ENCODE measurements at places on chromosomes 5 and 9. TPM values are rescaled to one million over a fixed set of nuclear protein-coding genes. Genes with fewer than 3 reads are reported as not detected.

DNA sequence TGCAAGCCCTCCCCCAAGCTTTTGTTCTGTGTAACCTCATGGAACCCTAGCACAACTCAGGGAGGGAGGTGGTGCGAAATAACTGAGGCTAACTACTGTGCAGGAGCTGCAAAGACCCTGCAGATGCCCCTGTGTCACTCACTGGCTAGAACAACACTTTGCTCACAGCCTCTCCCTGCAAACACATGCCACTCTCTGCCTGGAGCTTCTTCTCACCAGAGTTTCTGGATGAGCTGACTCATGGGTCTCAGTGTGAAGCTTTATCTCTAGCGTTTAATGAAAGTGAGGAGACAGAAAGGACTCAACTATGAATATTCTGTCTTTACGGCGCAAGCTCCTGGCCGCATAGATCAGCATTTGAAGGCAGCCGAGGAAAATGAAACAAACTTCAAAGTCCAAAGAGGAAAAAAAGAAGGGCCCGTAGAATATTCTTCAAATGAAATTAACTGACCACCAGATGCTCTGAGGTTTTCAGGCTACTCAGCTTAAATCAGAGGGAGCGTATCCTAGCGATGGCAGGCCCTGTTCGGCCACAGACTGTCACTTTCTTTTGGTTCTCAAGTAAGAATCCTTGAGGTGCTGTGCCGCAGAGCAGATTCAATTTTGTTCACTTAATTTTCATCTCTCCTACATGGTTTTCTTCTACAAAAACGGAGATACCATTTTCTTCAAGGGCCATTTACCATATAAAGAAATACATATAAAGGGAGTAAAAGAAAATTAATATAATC lies 77.7 kb upstream of the TAS2R1 start:
- H3K4me3 ChIP-seq, result no peak overlapping the region
- H3K27ac ChIP-seq, result no peak overlapping the region
- H3K36me3 ChIP-seq, result no peaks in the 10 kb centered on the region

DNA sequence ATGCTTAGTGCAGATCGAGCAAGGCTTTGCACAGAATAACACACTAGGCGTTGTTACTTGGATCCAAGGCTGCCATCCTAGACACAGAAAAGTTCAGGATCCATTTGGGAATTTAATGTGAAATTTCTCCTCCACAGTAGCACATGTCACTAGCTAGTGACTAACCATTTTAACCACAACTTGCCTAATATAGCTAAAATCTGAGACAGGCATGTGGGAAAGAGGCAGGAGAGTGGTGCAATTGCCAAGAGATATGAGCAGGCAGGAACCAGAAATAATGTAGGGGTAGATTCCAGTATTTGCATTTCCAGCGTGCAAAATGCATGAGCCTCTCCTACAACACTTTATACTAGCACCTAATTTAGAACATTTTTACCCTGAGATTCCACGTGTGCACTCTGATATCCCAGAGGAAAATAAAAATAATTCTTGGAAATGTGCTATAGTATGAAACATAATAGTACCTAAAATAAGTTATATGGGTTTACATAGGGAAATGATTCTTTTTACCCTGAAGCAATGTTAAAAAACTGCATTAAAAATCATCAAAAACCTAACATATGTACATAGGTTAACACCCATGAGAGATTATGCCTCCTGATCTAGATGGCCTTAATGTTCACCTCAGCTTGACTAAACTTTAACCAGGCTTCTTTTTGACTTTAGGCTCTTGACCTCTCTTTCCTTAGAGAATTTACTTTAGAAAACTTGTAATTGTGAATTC lies 1230.6 kb upstream of the NUDT12 start:
- H3K36me3 ChIP-seq, result no peaks in the 10 kb centered on the region
- no peak for DNase-seq
- H3K4me1 ChIP-seq, result no peaks in the 10 kb centered on the region
- H3K27ac ChIP-seq, result no peak overlapping the region
- no peak overlapping the region for H3K4me3 ChIP-seq
- H3K27me3 ChIP-seq, result no peaks in the 10 kb centered on the region

- no peaks in the 10 kb centered on the region for H3K36me3 ChIP-seq
- H3K27ac ChIP-seq, result no peak overlapping the region
- DNase-seq, result no peak
- no peak overlapping the region for H3K4me3 ChIP-seq
These were observed 99.3 kb downstream of the KLF4 start for GRCh38 chr9:107390279-107390678.

DNA sequence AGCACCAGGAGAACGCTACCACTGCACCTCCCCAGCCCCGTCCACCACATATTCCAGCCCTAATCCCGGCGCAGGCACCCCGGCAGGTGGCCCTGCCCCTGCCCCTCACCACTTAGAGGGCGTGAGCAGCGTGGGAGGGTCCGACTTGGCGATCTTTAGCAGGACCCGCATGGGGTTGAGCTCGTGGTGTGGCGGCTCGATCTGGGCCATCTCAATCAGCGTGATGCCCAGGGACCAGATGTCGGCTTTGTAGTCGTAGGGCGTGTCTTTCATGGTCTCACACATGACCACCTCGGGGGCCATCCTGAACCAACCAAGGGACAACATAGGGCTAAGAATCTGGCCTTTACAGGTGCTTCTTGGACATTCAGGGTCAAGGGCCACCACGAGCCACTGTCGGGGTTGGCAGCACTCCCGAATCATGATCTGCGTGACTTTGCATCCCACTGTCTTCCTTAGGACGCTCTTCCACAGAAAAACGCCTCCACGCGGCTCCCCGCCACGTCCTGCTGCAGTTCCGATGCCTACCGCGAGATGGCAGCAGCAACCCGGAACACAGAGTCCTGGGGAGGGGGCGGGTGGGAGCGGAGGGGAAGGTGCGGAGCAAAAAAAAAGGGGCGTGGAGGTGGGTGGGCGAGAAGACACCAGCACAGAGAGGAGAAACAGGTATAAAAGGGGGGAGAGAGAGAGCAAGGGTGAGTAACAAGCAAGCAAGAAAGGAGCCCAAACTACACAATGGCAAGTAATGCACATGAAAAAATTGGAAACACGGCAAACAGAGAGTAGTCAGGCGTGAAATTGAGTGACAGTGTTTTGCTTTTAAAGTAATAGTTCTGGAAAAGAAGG lies 81.3 kb downstream of the STK10 start:
- H3K27ac ChIP-seq, result peak overlapping the region; percentile 80
- no peaks in the 10 kb centered on the region for H3K27me3 ChIP-seq
- peak overlapping the region; percentile 50 for H3K4me3 ChIP-seq
- H3K4me1 ChIP-seq, result peaks cover 50% of the 10 kb centered on the region
- peak; percentile 76 for DNase-seq

GRCh38 chr5:151699071-151699901 lies 12.6 kb upstream of the SPARC start:
- no peaks in the 10 kb centered on the region for H3K27me3 ChIP-seq
- no peak for DNase-seq
- H3K36me3 ChIP-seq, result no peaks in the 10 kb centered on the region
- no peak overlapping the region for H3K4me3 ChIP-seq

DNA sequence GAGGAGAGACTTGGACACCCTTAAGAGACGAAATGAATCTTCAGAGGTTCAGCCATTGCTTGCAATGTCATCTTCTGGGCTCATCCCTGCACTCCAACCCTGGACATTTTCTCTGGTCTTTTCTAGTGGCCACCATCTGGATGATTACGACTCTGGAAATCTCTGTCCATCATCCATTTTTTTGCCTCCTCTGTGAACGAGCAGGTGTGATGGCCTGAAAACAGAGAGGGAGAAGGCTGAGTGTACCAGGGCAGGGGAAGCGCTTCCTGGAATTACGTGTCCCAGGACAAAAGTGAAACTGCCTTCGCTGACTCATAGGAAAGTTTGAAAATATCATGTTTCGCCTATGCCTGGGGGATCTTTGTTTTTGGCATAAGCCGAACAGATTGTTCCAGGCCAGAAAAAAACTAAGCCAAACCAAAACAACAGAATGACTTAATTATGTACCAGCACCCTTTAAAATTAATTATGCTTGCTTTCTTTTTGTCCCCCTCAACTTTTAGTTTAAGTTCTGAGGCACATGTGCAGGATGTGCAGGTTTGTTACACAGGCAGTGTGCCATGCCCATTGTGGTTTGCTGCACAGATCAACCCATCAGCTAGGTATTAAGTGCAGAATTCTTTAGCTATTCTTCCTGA lies 31.9 kb downstream of the ANKRD33B start:
- H3K36me3 ChIP-seq, result peaks cover 12% of the 10 kb centered on the region
- peaks cover 5% of the 10 kb centered on the region for H3K27me3 ChIP-seq
- H3K4me3 ChIP-seq, result peak overlapping the region; percentile 67
- peak overlapping the region; percentile 3 for H3K27ac ChIP-seq
- no peak for DNase-seq
- peaks cover 18% of the 10 kb centered on the region for H3K4me1 ChIP-seq

- DNase-seq, result no peak
- H3K4me3 ChIP-seq, result no peak overlapping the region
- H3K27ac ChIP-seq, result no peak overlapping the region
- peaks cover 12% of the 10 kb centered on the region for H3K27me3 ChIP-seq
- no peaks in the 10 kb centered on the region for H3K4me1 ChIP-seq
These were observed 231.5 kb upstream of the PANK3 start for GRCh38 chr5:168810641-168811040.

DNA sequence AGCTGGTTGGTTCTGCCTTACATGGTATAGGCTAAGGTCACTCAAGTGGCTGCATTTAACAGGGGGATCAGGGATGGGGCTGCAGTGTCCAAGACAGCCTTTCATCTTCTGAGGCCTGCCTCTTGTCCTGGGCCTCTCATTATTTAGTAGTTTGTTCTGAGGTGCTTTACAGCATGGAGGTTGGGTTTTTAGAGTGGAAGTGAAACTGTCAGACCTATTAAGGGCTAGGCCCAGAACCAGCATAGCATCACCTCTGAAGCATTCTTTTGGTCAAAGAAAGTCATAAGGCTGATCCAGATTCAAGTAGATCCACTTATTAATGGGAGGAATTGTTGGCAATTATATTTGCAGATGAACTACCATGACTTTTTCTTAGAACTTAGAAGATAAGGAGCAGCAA lies 146.0 kb upstream of the NMUR2 start:
- no peak overlapping the region for H3K4me3 ChIP-seq
- H3K36me3 ChIP-seq, result no peaks in the 10 kb centered on the region
- no peak overlapping the region for H3K27ac ChIP-seq
- DNase-seq, result no peak

- H3K36me3 ChIP-seq, result peaks cover 6% of the 10 kb centered on the region
- H3K27me3 ChIP-seq, result no peaks in the 10 kb centered on the region
- H3K4me3 ChIP-seq, result no peak overlapping the region
- peak; percentile 81 for DNase-seq
These were observed 26.8 kb upstream of the RPL26L1 start for GRCh38 chr5:172932313-172933017.

DNA sequence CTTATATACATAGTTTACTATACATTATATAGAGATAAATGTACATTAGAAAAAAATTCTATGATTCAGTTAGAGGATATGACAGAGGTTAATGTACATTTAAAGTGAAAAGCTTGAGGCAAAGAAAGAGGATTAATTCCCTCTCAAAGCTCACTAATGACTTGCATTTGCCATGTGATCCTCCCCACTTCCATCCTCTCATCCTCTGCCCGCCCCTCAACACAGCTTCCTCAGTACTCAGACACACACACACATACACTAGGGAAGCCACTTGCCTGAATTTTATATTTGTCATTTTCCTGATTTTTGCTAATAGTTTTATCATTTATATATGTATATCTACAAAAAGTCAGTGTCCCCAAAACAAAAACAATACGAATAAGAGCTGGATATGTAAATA lies 764.5 kb downstream of the EFNA5 start:
- no peak overlapping the region for H3K4me3 ChIP-seq

GRCh38 chr5:151093476-151093889 lies 12.6 kb upstream of the TNIP1 start:
- peak overlapping the region; percentile 72 for H3K4me3 ChIP-seq
- no peaks in the 10 kb centered on the region for H3K27me3 ChIP-seq
- H3K36me3 ChIP-seq, result peaks cover 12% of the 10 kb centered on the region

GRCh38 chr9:130692321-130692720 lies 1.3 kb upstream of the EXOSC2 start:
- peaks cover 3% of the 10 kb centered on the region for H3K27me3 ChIP-seq
- H3K36me3 ChIP-seq, result peaks cover 23% of the 10 kb centered on the region
- peaks cover 38% of the 10 kb centered on the region for H3K4me1 ChIP-seq
- peak overlapping the region; percentile 64 for H3K27ac ChIP-seq

DNA sequence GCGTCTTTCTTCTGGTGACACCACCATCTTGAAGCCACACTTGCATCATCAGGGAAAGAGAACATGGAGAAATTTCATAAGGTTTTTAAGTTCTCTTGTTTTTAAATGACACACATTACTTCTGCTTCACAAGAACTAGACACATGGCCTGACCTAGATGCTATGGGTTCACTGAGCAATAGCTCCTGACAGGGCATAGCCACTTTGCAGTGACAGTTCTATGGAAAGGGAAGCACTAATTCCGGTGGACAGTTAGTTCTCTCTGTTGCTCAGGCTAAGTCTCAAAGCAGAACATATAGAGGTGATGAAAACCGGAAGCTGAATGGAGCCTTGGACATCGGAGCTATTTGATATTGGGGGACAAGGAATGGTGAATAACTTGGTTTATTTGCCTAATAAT lies 940.1 kb upstream of the WWC1 start:
- no peaks in the 10 kb centered on the region for H3K27me3 ChIP-seq
- DNase-seq, result no peak
- no peaks in the 10 kb centered on the region for H3K36me3 ChIP-seq
- no peak overlapping the region for H3K27ac ChIP-seq
- H3K4me1 ChIP-seq, result no peaks in the 10 kb centered on the region

DNA sequence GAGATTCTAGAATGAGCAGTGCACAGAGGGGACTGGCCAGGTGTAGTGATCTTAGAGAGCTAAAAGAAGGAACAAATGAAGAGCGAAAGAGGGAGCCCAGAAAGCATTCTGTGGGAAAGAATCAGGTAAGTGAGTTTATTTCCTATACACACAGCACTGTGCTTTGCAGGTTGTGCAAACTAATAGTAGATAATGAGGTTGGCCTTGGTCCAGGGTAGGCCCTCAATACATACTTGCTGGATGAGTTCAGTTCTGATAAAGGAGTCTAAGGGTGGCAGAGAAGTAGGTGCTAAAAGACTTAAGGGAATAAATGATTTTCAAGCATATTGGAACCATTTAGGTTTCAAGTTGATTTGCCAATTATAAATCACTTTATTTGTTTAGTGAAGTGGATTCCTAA lies 122.0 kb downstream of the NPR3 start:
- H3K27me3 ChIP-seq, result no peaks in the 10 kb centered on the region
- H3K36me3 ChIP-seq, result no peaks in the 10 kb centered on the region
- H3K27ac ChIP-seq, result no peak overlapping the region

Gene IGIP
- total RNA-seq, result 6.9 TPM

Gene S100Z
- 1.4 TPM for total RNA-seq

Gene NPDC1
- 22.4 TPM for total RNA-seq

Gene SLIT3
- total RNA-seq, result not detected

Gene SLC12A7
- 31.5 TPM for total RNA-seq

All from activated naive CD8-positive, alpha-beta T cell treated with anti-CD3 and anti-CD28 coated beads, Interleukin-2, amount 10 ng/mL, durations not matched to agents 7 days and 5 days (primary cell).